MV-4-11 (cell line): ENCODE measurements at places on chromosomes 5 and 9.
A peak's percentile ranks its signal among the peaks of the same experiment; 100 is the strongest.

GRCh38 chr5:157546456-157547100 lies 29.0 kb downstream of the ADAM19 start:
- no peak for DNase-seq

DNA sequence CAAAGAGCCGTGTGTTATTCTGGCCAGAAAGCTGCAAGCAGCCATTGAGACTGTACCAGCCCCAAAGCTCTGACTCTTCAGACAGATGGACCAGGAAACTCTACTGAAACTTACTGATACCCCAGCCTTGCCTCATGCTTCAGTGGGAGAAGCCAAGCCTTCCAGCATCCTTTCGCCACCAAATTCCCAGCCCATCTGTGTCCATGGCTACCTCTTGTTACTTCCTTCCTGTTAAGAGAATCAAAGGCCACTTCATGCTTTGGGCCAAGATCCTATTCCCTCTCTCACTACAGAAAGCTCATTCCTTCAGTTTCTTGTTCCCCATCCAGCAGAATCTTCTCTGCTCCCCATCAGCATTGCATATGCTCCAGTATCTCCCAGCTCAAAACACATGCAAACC lies 46.9 kb upstream of the FREM1 start:
- no peak for DNase-seq

- no peak for DNase-seq
Measured at GRCh38 chr5:117833691-117834090, 1154.7 kb downstream of the DTWD2 start.

DNA sequence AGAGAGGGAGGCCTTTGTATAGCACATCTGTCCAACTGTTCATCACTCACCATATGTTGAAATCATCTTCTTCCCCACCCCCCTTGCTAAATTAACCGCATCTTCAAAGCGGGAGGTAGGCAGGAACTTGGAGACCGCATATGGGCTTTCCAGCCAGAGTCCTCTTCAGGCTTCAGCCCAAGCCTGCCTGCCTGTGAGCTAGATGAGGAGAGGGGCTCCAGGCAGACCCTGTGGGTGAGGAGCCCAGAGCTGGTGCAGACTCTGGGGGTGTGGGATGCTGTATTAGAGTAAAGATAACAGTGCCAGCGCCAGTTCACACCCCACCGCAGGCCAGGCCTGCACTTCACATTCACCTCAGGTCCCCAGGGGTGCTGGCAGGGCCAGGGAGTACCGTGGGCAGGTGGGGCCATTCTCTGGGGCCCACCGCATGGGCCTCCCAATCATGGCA lies 16.2 kb downstream of the PRRC2B start:
- DNase-seq: peak; percentile 90

GRCh38 chr9:68822596-68823165 lies 117.6 kb downstream of the PIP5K1B start:
- no peak for DNase-seq
